T-helper 2 cell (primary cell): ENCODE measurements at places on chromosomes 16 and 17.

GRCh38 chr16:8951447-8952280 lies 12.0 kb downstream of the USP7 start:
- no peak for DNase-seq

GRCh38 chr17:21061971-21062526 lies 19.2 kb upstream of the USP22 start:
- DNase-seq: no peak

GRCh38 chr17:57946798-57947358 lies 8.3 kb downstream of the CUEDC1 start:
- DNase-seq: no peak

- no peak for DNase-seq
Measured at GRCh38 chr16:5678371-5678770, 580.8 kb upstream of the EEF2KMT start.

- no peak for DNase-seq
Measured at GRCh38 chr17:48438516-48439061, 8.6 kb upstream of the SKAP1 start.
